ENCODE measurements at places on chromosomes 7 and 10.

DNA sequence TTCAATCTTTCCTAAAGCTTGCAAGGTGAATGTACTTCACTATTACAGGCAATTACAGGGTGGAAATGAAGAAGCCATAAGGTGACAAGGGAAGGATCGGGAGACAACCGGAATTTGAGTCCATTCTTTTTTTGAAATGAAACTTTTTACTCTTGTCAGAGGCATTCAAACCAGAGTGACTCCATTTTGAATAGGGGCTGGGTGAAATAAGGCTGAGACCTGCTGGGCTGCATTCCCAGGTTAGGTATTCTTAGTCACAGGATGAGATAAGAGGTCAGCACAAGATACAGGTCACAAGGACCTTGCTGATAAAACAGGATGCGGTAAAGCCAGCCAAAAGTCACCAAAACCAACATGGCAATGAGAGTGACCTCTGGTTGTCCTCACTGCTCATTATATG, 363.3 kb downstream of the TYW1 start:
- DNase-seq = no peak

GRCh38 chr7:130667593-130668257, 823 bp downstream of the COPG2 start:
- DNase-seq = no peak

- no peak for DNase-seq
Observed at GRCh38 chr7:38002689-38003088, 82.2 kb downstream of the EPDR1 start.

GRCh38 chr10:116708877-116709276, 33.5 kb downstream of the HSPA12A start:
- DNase-seq = no peak

DNA sequence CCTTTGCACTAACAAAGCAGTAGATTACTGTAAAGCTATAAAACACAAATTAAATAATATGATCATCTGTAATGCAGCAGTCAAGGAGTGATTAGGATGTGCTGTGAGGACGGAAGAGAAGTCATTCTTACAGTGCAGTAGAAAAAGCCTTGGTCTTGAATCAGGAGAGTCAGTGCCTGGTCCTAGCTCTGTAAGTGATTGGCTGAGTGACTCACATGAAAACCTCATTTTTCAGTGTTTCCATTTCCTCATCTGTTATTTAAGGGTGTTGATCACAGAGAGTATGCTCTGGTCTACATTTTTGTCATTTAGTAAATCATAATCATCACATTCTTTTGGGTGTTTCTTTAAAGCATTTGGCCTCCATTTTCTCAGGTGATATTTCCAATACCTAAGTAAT, 717.8 kb downstream of the LRMDA start:
- no peak for DNase-seq

DNA sequence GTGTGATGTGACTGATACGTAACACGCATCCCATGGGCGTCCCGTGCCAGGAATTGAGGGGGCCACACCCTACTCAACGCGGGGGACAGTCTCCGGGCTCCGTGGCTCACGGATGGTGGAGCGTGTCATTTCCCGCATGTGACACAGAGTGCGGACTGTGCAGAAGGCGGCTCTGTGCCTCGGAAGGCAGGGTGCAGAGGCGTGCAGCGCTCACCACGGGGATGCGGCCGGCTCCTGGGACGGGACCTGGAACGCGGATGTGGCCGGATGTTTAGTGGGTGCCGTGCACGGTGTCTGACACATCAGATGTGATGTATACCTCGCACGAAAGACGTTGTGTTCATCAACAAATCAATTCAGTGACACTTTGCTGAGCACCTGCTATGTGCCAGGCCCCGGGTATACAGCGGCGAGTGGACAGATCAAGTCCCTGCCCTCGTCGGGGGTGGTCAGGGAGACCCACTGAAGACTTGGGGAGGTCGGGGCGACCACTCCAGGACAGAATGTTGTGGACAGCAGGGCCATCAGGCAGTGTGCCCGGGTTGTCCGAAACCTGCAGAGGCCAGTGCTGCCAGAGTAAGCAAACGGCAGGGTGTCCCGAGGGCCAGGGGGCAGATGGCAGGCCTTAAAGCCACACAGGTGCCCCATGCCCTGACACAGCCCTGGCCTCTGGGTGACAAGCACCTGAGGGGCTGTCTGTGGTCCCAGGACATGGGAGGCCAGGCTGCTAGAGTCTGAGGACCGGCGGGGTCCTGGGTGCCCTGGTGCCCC, 38.1 kb downstream of the MICALL2 start:
- no peak for DNase-seq

DNA sequence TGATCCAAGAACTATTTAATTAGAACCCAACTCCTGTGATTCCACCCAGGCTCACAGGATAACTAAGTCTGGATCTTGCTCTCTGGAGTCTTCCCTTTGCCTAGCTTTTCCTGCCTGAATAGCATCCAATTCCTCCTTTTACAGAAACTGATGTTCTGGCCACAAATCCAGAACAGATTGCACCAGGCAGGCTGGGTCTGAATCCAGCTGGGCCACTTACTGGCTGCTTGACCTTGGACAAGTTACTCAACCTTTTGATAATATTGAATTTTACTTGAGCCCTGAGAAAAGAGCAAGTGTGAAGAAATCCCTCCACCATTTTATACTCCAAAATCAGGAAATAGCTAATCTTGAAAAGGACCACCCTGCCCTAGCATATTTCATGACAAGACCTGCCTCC, 55.5 kb upstream of the SLC35G1 start:
- no peak for DNase-seq

GRCh38 chr10:127882801-127883459, 9.8 kb downstream of the CLRN3 start:
- DNase-seq = no peak

GRCh38 chr10:71795248-71795647, 21.9 kb upstream of the VSIR start:
- no peak for DNase-seq

GRCh38 chr7:117552660-117553059, 72.8 kb downstream of the CFTR start:
- no peak for DNase-seq

- no peak for DNase-seq
Observed at GRCh38 chr7:37421861-37422500, 26.7 kb downstream of the ELMO1 start.

- DNase-seq = no peak
Observed at GRCh38 chr10:132043861-132044695, 21.7 kb upstream of the JAKMIP3 start.

DNA sequence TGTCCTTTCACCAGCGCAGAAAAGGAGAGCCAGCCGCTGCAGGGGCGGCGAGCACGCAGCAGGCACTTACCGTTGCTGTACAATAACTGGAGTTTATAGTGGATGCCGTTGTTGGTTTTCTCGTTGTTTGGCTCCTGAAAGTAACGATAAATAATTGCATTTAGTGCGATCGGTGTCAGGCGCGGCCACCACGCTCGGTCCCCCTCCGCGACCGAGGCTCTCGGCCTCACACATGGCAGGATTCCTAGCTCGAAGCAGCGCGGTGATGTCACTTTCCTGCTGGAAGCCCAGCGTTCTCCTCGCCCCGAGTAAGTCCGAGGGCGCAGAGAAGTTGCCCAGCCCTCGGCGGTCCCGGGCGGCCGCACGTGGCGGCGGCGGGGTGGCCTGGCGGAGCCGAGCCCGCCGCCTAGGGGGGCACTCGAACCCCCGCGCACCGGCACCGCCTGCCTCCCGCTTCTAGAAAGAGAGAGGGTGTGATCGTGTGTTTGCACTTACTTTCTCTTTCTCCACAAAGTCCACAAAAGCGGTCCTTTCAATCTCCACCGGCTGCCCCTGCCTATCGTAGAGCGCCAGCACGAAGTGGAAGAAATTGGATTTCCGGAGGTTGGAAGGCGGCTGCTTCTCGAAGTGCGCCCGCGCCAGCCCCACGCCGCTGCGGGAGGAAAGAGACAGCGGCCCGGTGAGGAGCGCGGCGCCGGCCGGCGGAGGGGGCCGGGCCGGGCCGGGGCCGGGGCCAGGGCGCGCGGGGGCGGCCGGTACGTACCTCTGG, 1.0 kb downstream of the EBF3 start:
- no peak for DNase-seq

DNA sequence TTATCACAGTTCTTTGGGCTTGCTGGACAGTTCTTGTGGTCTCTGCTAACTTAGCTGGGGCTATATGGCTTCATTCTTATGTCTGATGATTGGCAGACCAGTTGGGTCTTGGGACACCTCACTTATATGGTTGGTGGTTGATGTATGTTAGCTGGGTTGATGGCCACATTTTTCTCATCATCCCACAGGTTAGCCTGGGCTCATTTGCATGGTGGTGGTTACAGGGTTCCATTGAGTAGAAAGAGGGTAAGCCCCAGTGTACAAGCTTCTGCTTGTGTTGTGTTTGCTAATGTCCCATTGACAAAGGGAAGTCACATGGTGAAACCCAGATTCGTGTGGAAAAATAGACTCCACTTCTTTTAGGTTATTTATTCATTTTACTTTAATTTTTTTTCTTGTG, 40.6 kb downstream of the TMEM60 start:
- DNase-seq = no peak

DNA sequence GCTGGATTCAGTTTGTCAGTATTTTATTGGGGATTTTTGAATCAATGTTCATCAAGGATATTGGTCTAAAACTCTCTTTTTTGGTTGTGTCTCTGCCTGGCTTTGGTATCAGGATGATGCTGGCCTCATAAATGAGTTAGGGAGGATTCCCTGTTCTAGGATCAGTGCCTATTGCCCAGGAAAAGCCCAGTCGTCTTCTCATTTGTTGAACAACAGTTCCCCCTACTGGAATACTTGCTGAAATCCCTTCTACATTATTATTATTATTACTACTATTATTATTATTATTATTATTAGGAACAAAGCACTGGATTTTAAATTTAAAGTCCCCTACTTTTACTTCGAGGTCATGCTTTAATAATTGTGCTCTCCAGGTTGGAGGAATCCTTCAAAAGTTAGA, 528.9 kb downstream of the MAGI2 start:
- DNase-seq = no peak

DNA sequence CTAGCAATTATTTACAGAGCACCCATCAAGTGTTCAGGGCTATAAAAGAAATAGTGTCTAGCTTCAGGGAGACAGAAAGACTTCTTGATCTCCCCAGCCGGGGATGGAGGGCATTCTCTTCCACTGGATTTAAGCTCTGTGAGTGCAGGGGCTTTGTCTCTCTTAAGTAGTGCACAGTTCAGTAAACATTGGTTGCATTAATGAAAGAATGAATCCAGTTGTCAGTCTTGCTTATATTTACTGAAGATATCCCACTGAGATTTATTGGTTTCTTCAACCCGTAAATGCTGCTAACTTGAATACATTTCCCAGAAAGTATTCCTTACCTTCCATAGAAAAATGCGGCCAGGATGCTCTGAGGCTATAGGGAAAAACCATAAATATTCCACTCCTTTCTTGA, 41.9 kb downstream of the AUTS2 start:
- no peak for DNase-seq

DNA sequence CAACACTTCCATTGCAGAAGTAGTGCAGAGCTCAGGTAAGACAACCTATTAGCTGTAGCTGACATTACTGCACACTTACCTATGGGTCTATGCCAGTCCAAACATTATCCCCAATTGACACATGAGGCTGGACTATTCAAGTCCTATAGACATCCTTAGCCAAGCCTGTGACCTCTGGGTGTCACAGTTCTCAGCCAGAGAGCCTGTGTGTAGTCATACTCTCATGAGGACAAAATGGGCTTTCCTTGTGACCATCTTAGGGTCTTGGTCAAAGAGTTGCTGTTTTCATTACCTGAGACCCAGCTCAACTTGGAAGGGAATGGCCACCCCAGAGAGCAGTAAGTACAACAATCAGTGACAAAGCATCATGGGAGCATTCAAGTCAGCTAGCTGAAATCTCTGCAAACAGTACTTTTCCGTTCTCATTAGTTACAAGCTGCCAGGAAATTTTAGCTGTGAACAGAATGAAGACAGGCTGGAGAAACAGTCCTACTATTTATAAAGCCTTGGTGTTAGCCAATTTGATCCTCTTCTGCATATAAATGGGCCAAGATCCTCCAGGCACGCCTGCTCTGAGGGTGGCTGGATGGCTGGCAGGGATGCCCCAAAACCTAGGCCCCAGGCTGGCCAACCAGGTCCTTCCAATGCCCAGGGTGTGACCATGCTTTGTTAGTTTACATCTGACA, 44.3 kb downstream of the NUDCD3 start:
- no peak for DNase-seq

DNA sequence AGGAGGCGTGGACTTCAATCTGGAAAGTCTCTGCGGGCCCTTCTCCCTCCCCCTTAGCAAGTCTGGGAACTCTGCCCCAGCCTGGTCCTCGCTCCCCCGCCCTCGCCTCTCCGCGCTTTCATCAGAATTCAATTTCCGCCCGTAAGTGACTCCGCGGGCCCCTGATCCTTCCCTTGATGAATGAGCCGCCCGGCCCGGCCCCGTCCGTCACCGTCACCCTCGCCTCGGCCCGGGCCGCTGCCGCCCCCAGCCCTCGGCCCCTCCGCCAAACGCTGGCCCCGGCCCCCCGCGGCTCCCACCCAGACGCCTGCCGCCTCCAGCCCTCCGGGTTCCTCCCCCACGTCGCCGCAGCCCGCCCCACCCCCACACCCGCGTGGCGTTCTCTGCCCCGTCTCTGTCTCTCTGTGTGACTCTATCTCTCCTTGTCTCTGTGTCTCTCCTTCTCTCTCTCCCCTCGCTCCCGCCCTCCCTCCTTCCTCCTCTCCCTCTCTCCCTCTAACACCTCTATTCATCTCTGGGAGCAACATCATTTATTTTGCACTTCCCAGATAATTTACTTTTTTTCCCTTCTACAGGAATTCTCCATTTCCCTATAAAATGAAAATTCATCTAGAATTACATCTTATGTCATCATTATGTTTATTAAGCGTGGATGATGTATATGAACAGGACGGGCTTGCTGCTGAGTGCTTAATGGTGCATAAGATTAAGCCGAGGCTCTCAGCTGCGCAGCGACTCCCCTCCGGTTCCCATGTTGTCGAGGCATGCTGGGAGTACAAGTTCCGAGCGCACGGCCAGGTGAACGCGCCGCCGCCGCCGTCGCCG, 91.2 kb upstream of the PAX2 start:
- DNase-seq = no peak

GRCh38 chr10:45253183-45253914, 62.1 kb downstream of the OR13A1 start:
- no peak for DNase-seq

GRCh38 chr10:119449760-119450461, 92.6 kb downstream of the RGS10 start:
- DNase-seq = no peak

GRCh38 chr7:99041526-99041925, 102.4 kb downstream of the SMURF1 start:
- DNase-seq = no peak

DNA sequence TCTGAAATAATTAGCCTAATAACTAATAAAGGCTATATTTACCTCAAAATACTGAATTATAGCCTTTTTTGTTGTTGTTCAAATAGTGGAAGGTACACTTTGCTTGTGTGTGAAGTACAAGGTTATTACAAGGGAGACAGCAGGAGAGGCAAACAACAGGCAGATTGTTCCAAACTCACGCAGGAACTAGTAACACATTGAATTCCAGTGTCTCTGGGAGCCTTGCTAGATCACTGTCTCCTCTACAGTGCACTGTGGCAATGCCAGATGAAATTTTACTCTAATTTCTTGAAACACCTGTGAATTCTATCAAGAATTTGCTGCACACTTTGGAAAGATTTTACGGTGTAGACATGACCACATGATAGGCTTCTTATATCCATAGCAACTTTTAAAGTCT, 112.6 kb downstream of the MDFIC start:
- no peak for DNase-seq

- no peak for DNase-seq
Observed at GRCh38 chr10:71790749-71791440, 17.6 kb upstream of the VSIR start.
